ENCODE measurements at places on chromosomes 13 and 19.

- no peak for DNase-seq
Measured at GRCh38 chr19:50488389-50489194, 11.9 kb upstream of the GARIN5A start.

DNA sequence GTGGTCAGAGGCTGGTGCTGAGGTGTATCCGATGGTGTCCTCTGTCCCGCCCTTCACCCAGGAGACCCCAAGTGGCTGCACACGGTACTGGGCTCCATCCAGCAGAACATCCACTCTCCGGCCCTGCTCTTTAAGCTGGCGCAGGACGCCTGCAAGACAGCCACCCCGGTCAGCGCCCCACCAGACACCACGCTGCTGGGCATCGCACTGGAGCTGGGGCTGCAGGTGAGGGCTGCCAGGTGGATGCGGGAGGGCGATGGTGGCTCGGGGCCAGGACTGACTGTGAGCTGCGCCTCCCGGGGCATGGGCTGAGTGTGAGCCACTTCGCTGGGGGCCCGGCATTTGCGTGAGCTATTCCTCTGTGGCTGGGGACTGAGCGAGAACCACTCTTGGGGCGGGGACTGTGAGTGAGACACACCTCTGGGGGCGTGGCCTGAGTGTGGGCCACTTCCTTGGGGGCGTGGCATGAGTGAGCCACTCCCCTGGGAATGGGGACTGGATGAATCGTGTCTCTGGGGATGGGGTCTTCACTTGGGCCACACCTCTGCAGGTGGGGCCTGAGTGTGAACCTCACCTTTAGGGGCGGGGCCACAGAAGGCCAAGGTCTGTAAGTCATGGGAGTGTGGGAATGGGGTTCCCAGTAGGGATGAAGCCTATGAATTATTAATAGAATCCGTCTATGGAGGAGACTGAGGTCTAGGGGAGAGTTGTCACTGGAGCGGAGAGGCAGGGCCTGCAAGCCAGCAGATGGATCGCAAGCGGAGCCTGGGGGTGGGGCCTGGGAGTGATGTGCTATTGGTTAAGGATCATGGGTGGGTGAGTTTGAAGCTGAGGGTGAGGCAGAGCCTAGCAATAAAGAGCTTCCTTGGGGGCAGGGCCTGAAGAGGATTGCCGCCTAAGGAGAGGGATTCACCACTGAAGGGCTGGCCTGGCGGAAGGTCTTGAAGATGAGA lies 30.5 kb downstream of the ZSWIM4 start:
- DNase-seq: no peak

DNA sequence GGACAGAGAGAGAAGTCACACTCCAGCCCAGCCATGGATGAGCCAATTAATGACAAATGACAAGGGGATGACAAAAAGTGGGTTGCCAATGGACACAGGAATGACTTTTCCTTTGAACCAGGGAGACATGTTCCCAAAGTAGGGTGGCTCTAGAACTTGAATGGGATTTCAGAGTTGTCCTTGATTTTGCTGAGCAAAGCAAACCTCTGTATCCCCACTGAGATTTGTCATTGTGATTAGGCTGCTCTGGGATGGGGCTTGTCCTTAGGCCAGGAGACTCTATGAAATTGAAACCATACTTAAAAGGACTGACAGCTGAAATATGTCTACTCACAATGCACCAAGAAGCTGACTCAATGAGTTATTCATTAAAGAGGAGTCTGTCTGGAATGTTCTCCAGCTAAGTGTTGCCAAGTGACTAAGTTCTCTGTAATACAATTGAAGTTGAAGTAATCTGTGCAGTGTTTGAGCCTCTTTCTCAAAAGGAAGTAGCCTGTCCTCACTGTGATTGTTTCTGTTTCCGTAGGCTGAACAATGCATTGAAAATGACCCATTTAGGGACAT lies 69.0 kb upstream of the PCDH9 start:
- DNase-seq: no peak

DNA sequence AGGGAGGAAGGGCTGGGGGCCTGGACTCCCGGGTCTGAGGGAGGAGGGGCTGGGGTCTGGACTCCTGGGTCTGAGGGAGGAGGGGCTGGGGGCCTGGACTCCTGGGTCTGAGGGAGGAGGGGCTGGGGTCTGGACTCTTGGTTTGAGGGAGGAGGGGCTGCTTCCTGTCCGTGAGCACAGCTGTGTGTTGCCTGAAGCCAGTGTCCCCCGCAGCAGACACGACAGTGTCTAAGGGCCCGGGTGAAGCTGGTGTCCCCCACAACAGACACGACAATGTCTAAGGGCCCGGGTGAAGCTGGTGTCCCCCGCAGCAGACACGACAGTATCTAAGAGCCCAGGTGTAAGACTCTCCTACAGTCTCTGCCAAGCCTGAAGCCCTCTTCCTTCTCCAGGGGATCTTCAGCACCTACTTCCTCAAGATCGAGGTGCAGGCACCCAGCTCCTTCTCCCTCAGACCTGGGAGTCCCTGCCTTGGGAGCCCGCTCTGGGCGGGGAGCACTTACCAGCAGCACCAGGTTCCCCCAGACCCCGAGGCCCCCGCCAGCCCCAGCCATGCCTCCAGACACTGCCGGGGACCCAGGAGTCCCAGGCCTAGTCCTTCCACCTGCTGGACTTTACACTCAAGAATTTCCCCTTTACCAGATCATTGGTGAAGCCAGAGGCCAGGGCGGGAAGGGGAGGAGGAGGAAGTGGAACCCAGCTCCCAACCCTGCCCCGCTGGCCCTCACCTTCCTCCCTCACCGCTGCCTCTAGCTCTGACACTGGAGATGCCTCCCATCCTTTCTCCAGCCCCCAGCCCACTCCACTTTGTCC lies at the start of gene PTPRH:
PTPRH (minus strand) TSS at position 622 of the 813 bp plus-strand sequence; CDS start at position 554, 68 bp downstream.
- DNase-seq: no peak

DNA sequence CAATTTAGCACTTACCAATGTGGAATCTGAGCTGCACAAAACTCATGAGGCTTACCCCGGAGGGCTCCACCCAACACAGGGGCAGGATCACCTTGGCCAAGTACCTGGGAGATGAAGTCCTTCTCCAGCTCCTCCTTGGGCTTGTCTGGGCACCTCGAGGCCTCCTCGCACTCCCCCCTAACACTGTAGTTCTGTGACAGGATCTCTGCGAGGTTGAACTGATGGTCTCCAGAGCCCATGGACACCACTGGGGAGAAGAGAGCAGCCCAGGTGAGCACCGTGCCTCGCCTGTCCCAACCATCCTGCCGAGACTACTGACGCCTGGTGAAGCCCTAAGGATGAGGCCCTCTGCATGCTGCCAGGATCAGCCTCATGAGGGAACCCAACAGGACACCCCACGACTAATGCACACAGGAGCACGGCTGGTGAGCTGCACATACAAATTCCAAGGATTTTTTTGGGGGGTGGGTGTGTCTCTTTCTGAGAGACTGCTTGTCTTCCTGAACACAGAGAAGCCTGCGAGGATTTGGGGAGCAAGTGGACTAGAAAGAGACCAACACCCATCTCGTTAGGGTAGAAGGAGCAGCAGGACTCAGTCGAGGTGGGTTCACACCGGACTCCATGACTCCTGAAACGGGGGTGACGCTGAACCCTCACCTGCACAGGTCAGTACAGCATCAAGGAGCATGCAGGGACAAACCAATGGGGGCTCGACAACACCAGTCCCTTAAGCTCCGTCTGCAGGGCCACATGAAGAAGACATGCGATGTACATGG lies 10.1 kb downstream of the MIER2 start:
- no peak for DNase-seq

- DNase-seq: no peak
Measured at GRCh38 chr13:102441085-102441484, 39.2 kb upstream of the FGF14 start.

DNA sequence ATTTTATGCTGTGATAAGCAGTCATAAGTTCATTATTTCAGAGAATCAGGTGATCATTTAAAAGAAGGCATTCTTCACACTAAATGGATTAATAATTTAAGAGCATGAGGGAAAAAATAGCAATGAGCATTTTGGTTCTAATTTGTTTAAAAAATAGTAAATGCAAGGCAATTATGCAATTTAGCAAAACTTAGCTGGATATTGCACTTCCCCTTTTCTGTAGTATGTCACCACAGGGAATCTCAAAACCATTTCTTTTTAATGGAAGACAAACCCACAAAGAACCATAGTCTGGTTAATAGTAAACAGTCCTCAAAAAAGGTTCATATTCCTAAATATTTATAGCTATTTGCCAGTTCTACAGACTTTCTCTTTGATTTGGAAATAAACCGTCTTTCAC lies 30.2 kb downstream of the COG6 start:
- DNase-seq: no peak

GRCh38 chr19:11018179-11018578 lies 57.3 kb downstream of the SMARCA4 start:
- DNase-seq: no peak

GRCh38 chr13:37313372-37313771 lies 207.9 kb upstream of the CSNK1A1L start:
- DNase-seq: no peak

DNA sequence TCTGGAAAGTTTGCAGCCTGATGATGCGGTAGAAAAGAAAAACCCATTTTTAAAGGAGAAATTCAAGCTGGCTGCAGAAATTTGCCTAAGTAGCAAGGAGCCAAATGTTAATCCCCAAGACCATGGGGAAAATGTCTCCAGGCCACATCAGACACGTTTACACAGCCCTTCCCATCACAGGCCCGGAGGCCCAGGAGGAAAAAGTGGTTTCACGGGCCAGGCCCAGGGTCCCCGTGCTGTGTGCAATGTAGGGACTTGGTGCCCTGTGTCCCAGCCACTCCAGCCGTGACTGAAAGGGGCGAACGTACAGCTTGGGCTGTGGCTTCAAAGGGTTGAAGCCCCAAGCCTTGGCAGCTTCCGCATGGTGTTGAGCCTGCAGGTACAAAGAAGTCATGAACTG lies 35.9 kb downstream of the ZNF627 start:
- no peak for DNase-seq

DNA sequence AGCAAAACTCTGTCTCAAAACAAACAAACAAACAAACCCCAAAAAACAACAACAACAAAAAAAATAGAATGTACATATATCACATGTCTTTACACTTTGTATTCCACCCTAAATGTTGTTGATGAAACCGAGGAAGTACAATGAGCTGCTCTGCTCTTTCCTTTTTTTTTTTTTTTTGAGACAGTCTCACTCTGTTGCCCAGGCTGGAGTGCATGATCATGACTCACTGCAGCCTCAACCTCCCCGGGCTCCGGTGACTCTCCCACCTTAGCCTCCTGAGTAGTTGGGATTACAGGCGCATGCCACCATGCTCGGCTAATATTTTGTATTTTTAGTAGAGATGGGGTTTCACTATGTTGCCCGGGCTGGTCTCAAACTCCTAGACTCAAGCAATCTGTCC lies 30.6 kb upstream of the LRP3 start:
- DNase-seq: no peak

DNA sequence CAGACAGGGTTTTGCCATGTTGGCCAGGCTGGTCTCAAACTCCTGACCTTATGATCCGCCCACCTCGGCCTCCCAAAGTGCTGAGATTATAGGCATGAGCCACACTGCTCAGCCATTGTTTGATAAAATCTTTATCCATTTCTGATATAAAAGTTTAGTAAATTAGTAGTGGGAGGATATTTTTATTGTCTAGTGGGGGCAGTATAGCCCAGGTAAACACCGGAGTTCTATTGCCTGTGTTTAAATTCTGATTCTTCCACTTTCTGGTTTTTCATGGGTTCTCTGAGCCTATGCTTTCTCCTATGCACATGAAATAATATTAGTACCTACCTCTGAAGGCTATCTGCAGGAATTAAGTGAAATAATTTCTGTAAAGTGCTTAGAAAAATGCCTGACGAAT lies 20.1 kb upstream of the ARHGEF18 start:
- DNase-seq: no peak

GRCh38 chr13:80712026-80712425 lies 371.1 kb upstream of the SPRY2 start:
- DNase-seq: no peak

DNA sequence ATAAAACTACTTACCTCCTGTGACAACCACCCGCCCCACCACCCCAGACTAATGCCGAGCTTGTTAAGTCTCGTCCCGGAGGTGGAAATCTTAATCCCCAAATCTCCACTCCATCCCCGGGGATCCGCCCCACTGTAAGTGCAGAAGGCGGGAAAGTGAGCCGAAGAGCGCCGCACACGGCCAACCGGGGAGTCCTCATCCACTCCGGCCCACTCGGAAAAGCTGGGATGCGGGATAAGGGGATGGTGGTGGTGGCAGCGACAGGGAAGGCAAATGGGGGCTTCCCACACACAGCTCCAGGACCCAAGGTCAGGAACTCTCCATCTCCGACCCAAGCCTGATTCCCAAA lies 621 bp downstream of the FBL start:
- no peak for DNase-seq

GRCh38 chr13:96772426-96772825 lies 221.8 kb downstream of the OXGR1 start:
- no peak for DNase-seq

- DNase-seq: peak; percentile 16
Measured at GRCh38 chr13:105139380-105140285, 1395.8 kb downstream of the EFNB2 start.

- DNase-seq: no peak
Measured at GRCh38 chr13:98239162-98240076, 62.4 kb upstream of the RNF113B start.

- DNase-seq: no peak
Measured at GRCh38 chr13:27997904-27998522, 9.5 kb upstream of the URAD start.

GRCh38 chr19:46297700-46298478 lies 1.0 kb downstream of the HIF3A start:
- DNase-seq: no peak

DNA sequence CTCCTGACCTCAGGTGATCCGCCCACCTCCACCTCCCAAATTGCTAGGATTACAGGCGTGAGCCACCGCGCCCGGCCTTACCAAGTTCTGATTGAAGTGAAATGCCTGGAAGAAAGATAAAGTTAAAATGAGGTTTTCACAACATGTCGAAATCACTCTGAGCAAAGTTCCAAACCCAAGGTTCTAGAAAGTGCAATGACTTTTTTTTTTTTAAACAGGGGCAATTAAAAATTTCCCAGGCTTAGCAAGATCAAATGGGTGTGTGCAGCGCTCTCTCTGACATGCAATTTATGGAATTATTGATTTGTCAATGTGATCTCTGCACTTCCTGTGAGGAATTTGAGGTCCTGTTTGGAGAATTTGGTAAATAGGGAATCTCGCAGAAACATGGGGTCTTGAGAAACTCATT lies 12.8 kb upstream of the MAP2K2 start:
- DNase-seq: no peak

DNA sequence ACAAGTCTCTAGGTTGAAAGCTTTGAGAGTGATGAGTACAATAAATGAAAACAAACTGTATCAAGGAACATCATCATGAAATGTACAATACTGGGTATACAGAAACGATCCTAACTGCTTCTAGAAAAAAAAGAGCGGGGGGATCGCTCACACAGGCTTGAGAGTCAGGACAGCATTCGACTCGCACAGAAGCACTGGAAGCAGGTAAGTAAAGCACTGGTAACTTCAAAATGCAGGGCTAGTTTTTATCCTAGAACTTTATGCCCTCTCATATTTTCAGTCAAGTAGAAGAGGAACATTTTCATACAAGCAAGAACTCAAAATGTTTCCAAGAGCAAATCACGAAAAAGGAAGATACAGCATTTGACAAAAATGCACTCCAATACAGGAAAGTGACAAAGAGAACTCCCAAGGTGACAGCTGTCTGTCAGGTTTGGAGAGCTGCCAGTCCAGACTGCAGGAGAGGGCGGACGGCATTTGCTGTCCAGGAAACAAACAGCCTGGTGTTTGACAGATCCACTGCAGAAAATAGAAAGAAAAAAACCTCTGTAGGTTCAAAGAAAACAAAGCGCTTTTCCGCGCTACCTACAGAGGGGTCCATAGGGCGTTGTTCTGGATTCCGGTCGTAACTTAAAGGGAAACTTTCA lies 58.2 kb upstream of the XPO4 start:
- DNase-seq: no peak

- DNase-seq: no peak
Measured at GRCh38 chr13:68152414-68152813, 922.3 kb upstream of the PCDH9 start.

All from activated CD4-positive, CD25-positive, alpha-beta regulatory T cell (primary cell).